ENCODE measurements at places on chromosomes 7 and 10.

- no peak for DNase-seq
Measured at GRCh38 chr7:34211018-34211417, 305.7 kb downstream of the BMPER start.

- no peak for DNase-seq
Measured at GRCh38 chr10:3418041-3418754, 245.6 kb upstream of the PITRM1 start.

DNA sequence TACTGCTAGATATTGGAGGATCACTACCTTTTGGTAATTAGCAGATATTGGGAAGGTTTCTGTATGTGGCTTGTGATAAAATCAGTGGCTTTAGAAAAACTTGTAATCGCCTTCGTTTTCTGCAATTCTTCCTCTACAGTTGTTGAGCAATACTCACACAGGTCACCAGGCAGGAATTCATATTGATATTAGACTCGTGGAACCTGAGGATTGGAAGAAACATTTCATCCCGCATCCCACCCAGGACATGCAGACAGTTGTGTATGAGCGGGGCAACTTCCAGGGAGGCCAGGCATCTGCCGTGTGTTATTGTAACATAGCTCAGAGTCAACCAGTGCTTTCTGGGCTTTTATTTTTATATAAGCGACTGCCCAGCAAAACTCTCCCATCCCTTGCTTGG is 821.3 kb downstream of the LRMDA start:
- no peak for DNase-seq

DNA sequence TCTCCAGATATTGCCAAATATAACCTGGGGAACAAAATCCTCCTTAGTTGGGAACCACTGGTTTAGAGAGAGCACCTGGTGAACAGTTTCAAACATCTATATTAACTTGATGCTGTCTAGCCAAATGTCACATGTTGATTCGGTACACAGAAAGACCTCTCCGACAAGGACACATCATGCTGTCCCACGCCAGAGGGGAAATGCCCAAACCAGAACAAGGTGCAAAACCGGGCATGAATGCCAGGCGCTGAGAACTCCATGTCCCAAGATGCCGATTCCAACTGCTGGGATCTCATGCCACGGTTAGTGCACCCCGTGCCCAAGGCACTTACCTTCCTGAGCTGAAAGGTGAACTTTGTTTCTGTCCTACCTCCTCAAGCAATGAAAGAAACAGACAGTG is 100.8 kb downstream of the SFMBT2 start:
- DNase-seq, result no peak

- DNase-seq, result no peak
Measured at GRCh38 chr7:48250441-48250951, 79.2 kb downstream of the ABCA13 start.

- no peak for DNase-seq
Measured at GRCh38 chr10:21437770-21438382, 87.6 kb downstream of the SKIDA1 start.

DNA sequence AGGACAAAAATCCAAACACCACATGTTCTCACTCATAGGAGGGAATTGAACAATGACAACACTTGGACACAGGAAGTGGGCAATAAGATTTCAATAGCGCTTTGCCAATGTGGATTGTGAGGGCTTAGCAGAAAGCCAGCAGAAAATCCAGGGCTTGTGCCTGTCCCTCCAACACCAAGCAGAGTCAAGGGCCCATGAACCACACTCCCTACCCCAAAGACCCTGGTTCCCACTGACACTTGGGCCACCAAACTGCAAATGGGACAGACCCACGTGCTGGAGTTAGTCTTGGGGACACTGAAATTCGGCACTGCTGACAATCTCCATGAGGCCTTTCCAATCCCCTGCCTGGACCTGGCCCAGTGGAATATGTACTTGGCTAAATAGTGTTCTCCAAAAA is 67.0 kb downstream of the GRID1 start:
- no peak for DNase-seq

- DNase-seq, result no peak
Measured at GRCh38 chr7:106486331-106486730, 174.6 kb downstream of the CCDC71L start.

GRCh38 chr10:113540845-113541548 is 11.9 kb upstream of the HABP2 start:
- DNase-seq, result no peak

- no peak for DNase-seq
Measured at GRCh38 chr10:45035673-45036072, 35.0 kb downstream of the ZNF22 start.

GRCh38 chr10:6583447-6583846 is 3.4 kb upstream of the PRKCQ start:
- no peak for DNase-seq

GRCh38 chr7:4021413-4021812 is 660.7 kb upstream of the FOXK1 start:
- no peak for DNase-seq

- no peak for DNase-seq
Measured at GRCh38 chr10:36448760-36449691, 676.4 kb upstream of the ANKRD30A start.

- DNase-seq, result no peak
Measured at GRCh38 chr10:7333961-7334641, 76.7 kb downstream of the SFMBT2 start.

GRCh38 chr7:110373859-110374258 is 717.1 kb upstream of the LRRN3 start:
- DNase-seq, result no peak
